Suppressor macrophage treated with lipopolysaccharide for 1 hour (primary cell): ENCODE measurements at places on chromosomes 1 and 21.

DNA sequence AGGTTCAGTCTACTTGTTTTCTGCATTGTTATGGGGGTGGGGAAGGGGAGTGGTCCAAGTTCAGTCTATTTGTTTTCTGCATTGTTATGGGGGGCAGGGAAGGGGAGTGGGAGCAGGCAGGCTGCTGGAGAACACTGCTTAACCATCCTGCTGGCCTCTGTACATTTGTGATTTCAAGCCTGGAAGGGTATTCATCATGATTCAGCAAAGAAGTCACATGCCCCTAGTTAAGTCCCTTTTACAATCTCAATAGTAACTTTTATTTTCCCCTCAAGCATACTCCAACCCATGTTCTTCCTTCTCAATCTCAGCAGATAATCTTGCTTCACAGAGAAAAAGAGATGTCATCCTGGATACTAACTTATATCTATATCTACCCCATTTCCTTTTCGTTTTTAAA is 7.9 kb downstream of the LYST start:
- peak; percentile 43 for DNase-seq

GRCh38 chr1:31883357-31883942 is 54.7 kb downstream of the PTP4A2 start:
- DNase-seq = no peak

DNA sequence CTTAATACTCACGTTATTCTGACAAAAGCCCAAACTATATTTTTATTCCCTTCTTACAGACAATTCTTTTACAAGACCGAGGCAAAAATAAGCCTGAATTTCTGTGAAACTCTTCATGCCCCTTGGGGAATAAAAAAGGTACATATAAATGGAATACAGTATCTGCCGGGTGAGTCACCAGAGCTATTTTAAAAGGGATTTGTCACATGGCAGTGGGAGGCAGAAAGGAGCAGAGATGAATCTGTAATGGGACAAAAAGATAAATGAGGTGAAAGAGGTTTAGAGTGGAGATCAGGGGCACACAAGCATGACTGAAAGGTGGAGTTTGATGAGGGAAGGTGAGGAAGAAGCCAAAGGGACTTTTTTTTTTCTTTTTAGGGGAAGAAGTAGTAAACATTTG is 8.8 kb downstream of the XCL1 start:
- peak; percentile 15 for DNase-seq

- DNase-seq = no peak
Observed at GRCh38 chr1:192628396-192629057, 7.4 kb upstream of the RGS13 start.

- no peak for DNase-seq
Observed at GRCh38 chr1:101603726-101604125, 366.9 kb downstream of the S1PR1 start.

DNA sequence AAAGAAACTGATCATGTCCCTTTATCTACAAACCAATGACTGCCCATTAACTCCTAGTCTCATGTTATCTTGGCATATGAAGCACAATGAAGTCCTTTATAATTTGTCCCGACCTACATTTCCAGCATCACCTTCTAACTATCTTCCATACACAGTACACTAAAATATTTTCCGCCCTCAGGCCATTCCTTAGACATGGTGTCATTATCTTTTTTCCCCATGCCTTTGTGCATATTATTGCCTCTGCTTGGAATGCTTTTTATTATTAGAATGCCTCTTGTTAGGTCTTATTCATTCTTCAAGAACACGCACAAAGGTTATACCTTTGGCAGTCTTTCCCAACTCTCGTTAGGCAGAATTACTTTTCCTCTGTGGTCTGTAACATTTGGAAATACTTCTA is 39.6 kb downstream of the ATG4C start:
- no peak for DNase-seq

DNA sequence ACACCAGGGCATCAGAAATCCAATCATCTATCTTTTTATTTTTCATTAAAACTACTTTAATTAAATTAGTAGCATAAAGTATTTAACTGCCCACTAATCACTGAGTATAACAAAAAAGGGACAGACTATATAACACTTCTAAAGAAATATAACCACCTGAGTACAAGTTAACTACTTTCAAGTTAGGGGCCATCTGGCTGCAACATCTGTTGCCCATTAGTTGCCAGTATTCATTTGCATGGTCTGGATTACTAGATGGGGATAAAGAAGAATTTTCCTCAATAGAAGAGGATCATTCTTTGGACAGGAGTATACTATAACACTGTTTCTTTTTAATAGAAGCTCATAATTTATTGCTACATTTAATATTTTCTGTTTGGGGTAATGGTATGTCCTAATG is 446.4 kb downstream of the AMY1C start:
- no peak for DNase-seq

GRCh38 chr21:20641241-20641640 is 357.0 kb upstream of the NCAM2 start:
- no peak for DNase-seq

GRCh38 chr21:42314616-42315295 is 453 bp downstream of the TFF3 start:
- DNase-seq = no peak

DNA sequence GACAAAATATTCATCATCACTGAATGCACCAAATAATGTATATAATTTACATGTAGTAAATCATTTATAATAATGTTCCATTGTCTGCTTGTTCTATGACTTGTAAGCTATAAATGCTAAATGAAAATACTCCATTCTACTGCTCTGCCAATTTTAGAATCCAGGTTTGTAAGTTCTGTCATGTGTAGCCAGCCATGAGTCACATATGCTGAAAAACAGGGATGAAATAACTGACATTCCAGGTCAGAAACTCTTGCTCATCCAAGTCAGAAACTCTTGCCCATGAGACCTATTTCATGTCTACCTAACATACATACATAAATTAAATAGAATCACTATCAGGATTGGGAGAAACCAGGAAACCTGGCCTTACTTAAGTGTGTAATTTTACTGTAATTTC is 95.6 kb downstream of the ASH1L start:
- peak; percentile 55 for DNase-seq

GRCh38 chr1:17213148-17213781 is 8.3 kb downstream of the PADI1 start:
- no peak for DNase-seq

DNA sequence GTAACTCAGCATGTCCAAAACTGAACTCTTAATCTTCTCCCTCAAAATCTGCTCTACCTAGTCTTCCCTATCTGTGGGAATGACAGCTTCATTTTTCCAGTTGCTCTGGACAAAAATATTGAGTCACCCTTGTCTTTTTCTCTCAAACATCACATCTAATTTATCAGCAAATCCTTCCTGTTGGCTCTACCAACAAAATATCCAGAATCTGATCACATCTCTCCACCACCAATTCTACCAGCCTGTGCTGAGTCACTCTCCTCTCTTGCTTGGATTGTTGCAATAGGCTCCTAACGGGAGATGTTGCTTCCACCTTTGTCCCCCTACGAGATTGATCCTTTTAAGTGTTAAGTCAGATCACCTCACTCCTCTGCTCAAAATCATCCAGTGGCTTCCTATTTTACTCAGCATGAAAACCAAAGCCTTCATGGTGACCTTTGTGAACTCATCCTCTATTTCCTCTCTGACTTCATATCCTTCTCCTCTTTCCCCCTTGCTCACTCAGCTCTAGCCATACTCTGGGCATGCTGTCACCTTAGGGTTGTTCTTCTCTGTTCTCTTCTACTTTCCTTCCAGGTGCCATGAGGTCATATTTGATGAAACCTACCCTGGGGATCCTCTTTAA is 21.5 kb upstream of the SMYD2 start:
- no peak for DNase-seq

GRCh38 chr1:85449356-85449755 is 15.6 kb downstream of the DDAH1 start:
- no peak for DNase-seq

GRCh38 chr1:158611916-158612315 is 6.8 kb downstream of the OR10Z1 start:
- DNase-seq = no peak

DNA sequence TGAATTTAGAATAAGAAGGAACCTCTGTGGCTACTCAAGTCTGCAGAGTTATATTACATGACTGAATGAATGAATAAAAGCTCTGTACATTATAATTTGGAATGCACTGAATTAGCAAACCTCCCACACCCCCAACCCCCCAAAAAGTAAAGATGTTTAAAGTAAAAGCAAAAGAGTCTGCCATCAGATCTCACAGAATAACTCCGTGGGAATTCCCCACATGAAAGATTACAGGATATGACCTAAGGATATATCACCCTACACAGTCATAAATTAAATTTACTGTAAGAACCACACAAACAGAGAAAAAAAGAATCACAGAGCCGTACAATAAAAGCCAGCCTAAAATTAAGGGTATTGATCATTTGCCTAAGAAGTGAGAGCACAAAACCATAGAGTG is 587.3 kb downstream of the PTPRC start:
- peak; percentile 64 for DNase-seq

DNA sequence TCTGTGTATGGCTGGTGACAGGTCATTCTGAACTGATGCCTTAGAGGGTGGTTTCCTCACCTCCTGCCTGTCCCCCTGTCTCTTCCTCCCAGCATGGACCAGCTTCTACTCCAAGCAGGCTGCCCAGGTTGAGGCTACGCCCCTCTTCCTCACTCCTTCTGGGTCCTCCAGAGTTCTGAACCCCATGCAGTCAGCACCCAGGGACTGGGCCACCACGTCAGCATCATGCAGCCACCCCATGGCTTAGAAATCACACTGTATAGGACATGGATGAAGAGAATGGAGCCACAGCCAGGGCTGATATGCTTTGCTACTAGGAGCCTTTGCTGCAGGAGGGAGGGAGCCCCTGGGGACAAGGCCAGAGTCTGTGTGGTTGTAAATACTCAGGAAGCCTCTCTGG is 8.3 kb downstream of the FOXO6 start:
- DNase-seq = no peak

GRCh38 chr1:26079178-26079563 is 11.7 kb upstream of the TRIM63 start:
- DNase-seq = no peak

DNA sequence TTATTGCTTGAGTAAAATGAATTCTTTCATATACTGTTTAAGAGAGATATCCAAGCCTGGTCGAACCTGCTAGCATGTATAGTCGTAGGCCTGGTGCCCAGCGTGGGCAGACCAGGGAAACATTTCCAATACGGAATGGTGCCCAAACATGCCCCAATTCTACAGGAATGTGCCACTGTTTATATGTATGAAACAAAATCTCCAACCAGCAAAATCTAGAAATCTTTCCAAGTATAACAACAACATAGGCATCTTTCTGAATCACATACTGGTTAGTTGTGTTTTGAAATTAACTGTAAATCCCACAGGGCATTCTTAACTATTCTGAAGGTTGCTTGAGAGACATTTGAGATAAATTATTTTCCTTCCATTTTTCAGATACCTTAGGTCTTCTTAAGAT is 17.0 kb upstream of the ABCD3 start:
- no peak for DNase-seq

- DNase-seq = no peak
Observed at GRCh38 chr21:41848958-41849580, 30.1 kb downstream of the PRDM15 start.

DNA sequence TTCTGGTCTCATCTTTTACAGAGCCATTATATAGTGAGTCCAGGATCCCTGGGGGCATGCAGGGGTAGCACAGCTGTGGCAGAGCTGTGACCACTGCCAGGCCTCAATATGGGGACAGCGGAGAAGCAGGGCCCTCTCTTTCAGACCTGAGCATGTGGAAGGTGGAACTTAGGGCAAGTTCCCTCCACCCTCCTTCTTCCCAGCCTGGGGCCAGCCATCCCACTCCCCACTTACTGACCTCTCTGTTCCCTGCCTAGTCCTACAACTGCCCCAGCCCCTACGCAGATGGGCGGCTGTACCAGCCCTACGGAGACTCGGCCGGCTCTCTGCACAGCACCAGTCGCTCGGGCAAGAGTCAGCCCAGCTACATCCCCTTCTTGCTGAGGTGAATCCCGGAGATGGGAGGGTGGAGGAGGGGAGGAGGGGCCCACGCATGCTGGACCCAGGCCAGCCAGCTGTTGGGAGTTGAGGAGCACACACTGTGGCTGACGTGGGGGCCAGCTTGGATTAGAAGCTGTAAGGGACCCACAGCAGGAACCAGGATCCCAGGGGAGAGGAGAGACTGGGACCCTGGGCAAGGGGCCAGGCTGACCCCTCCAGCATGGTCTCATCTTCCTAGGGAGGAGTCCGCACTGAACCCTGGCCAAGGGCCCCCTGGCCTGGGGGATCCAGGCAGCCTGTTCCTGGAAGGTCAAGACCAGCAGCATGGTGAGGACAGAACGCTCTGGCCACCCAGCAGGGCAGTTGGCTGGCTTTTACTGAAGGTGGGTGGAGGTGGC is 10.7 kb downstream of the PSRC1 start:
- no peak for DNase-seq
